Neural crest cell (in vitro differentiated cells): ENCODE measurements at places on chromosomes 11 and 22. TPM values are rescaled to one million over a fixed set of nuclear protein-coding genes. Genes with fewer than 3 reads are reported as not detected.
A peak's percentile ranks its signal among the peaks of the same experiment; 100 is the strongest.

The OR2AT4 gene
- not detected in 2 replicates for total RNA-seq

The CASP4 gene
- total RNA-seq, result not detected in 2 replicates

- no peak for DNase-seq
Measured at GRCh38 chr22:47063071-47063509, 300.6 kb downstream of the TBC1D22A start.

- no peak for DNase-seq
Measured at GRCh38 chr11:48098024-48098423, 117.7 kb downstream of the PTPRJ start.

DNA sequence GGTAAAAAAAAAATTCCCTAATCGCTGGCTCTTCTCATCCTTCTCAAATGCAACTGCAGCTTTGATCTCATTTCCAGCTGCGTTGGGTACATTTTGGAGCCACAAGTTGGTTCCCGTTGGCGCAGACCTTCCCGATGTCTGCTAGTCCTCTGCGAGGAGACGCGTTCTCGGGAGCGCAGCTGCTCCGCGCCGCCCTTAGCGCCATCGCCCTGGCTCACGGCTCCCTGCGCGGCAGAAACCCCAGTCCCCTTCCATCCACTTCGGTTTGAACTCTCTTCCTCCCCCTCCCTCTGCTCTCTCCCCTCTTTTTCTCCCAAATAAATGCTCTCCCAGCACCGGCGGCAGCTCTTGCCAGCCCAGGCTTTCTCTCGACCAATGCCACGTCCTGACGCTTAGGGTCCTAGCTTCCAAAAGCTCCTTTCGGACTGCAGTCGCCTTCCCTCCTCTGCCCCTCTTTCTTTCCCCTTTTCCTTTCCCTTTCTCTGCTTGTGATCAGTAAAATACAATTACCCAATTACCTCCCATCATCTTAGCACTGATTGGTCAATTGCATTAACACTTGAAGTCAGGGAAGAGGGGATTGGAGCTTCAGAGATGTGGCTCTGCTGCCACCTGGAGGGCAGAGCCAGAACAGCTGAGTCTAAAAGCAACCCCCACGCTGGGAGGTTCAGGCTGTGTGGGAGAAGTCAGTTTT is 1165.7 kb downstream of the LRRC4C start:
- peak; percentile 69 for DNase-seq

GRCh38 chr22:26648011-26648497 is 9.3 kb upstream of the MIAT start:
- DNase-seq, result no peak

DNA sequence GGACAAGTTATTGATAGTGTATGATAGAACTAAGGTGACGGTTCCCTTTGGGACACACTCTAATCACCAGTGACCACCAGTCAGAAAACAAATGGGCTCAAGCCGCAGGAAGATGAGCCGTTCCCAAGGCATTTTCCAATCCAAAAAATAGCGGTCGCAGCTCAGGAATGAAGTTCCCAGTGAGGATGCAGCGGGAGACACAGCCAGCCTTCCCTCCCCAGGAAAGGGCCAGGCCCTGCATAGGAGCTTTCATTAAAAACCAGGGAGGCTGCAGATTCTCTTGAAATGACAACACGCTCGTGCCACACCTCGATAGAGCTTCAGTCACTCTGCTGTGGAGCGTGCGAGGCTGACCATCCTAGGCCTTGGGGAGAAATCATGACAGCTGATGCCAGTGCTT is 65.8 kb upstream of the WNT7B start:
- DNase-seq, result no peak
